ENCODE measurements at places on chromosomes 5 and 9. TPM values are rescaled to one million over a fixed set of nuclear protein-coding genes. Genes with fewer than 3 reads are reported as not detected.

The CCDC183 gene
- 2.8 TPM for total RNA-seq

The PLCXD3 gene
- 6.4 TPM for total RNA-seq

The MRPL41 gene
- 20.0 TPM for total RNA-seq

GRCh38 chr9:133856798-133857197 is 118.6 kb upstream of the SARDH start:
- DNase-seq: no peak

GRCh38 chr5:19584131-19584530 is 403.9 kb downstream of the CDH18 start:
- DNase-seq: no peak

GRCh38 chr5:75921011-75921410 is 162.2 kb upstream of the SV2C start:
- no peak for DNase-seq

DNA sequence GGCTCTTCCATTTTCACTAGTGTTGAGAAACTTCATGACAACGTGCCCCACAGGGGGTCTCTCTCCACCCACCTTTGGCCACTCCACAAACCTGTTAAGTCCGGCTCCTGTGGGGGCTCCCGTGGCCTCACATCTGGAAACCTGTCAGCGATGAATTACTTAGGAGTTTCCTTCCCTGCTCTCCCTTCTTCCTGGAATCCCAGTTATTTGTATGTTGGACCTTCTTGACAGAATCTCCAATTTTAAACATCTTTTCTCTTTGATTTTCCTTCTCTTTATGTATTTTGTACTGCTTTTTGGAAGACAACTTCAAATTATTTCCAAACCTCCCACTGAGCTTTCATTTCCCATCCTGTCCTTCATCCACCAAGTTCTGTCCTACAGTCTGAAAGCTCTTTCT is 55.1 kb upstream of the NRARP start:
- no peak for DNase-seq

DNA sequence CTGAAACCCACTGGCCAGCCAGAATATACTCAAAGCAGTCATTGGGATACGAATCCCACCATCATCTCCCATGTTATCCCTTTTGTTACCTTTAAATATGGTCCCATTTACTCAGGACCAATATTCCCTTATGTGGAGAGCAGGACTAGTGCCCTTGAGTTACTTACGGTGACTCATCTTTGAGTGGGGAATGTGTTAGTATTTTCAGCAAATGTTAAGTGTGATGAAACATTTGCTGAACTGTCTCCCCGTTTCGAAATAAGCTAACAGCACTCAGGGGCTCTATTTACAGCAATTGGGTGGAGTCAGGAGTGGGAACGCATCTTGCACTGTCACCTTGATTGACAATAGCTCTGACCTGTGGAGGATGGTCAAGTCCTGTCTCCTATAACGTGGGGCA is 67.4 kb downstream of the CTSL start:
- DNase-seq: no peak

DNA sequence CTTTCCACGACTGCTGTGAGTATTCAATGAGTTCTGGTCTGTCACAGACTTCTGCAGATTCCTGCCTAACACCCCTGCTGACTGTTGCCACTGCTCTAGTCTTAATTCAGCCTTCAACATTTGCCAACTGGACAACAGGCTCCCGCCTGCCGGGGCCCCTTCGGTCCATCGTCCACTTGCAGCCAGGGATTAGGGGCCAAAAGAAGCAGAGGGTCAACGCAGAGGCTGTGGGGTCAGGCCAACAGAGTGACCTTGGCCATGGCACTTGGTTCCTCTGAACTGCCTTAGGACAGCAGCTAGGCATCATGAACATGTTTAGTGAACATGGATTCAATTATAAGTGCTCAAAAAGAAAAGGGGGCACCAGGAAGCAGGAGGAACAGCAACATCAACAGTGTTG is 28.7 kb downstream of the MORN5 start:
- DNase-seq: no peak

DNA sequence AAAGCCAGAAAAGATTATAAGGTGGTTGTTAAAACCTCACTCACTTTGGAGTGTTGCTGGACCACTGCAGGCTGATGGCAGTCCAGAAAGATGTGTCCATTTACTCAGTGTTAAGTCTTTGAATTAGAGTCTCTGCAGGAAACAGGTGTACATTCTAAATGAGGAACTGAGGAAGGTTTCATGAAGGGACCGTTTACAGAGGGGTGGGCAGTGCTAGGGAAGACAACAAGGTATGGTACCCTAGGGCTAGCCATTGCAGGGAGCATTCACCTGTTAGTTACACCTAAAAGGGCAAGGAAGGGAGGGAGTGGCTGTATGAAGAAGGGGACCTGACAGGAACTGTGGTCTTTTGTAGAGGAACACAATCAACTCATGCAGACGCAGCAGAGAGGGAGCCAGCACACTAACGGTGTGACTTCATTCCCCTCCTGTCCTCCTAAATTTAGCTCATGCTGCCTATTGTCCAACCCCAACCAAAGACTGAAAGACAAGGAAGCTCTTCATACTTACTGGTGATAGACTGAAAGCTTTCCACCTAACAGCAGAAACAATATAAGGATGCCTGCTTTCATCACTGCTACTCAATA is 32.2 kb upstream of the PAX5 start:
- DNase-seq: no peak
